ENCODE measurements at places on chromosomes 5 and 9.

- DNase-seq, result no peak
These were observed 482 bp downstream of the SLC27A6 start for GRCh38 chr5:128965638-128966302.

GRCh38 chr5:98570661-98571191 lies 202.7 kb upstream of the RGMB start:
- no peak for DNase-seq

DNA sequence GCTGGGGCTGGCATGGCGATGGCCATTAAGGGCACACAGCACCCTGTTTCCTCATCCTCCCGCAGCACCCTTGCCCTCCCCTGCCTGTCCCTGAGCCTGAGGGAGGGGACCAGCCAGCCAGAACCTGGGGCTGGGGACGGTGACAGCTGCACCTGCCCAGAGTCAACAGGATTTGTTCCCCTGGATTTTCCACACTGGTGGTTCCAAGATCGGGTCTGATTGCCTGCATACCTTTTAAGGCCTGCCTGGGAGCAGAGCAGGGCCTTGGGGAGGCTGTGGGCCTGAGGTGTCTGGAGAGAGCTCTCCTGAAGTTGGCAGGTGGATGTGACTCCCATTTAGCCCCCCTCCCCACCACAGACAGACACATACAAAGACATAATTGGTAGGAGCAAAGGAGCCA lies 61.0 kb upstream of the C5orf58 start:
- no peak for DNase-seq

- no peak for DNase-seq
These were observed 80.2 kb downstream of the DOCK2 start for GRCh38 chr5:169717288-169717687.

DNA sequence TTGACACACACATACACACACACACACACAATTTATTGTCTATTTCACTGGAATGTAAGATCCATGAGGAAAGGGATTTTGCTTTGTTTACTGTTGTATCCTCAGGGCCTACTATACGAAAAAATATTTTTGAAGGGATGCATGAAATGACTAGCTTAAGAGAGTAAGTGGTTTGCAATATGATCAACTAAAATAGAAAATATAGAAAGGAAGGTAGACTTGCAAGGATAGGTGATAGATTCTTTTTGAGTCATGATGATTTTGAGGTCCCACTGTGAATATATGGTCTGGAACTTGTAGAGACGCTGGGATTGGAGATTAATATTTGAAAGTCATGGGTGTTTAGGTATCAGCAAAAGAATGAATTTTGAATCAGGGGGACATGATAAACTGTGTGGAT lies 28.9 kb upstream of the OTULIN start:
- no peak for DNase-seq

GRCh38 chr9:108780942-108781734 lies 74.6 kb downstream of the ACTL7B start:
- DNase-seq, result no peak

GRCh38 chr9:87189006-87189405 lies 241.7 kb upstream of the GAS1 start:
- DNase-seq, result no peak

DNA sequence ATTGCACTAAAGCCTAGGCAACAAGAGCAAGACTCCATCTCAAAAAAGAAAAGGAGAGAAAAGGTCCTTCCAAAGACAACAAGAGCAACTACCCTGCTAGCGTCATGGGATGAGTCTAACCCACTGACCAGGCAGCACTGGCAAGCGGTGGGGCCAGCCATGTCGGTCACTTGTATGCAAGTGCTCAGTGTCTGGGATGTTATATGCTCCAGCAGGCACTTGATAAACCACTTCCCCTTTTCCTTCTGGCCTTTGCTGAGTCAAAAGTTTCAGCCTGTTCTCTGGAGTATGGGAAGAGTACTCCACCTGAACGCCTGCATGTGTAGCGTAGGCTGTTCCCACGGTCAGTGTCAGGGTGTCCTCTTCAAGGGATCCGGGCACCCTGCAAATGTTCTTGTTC lies 9.2 kb upstream of the MXD3 start:
- DNase-seq, result no peak

DNA sequence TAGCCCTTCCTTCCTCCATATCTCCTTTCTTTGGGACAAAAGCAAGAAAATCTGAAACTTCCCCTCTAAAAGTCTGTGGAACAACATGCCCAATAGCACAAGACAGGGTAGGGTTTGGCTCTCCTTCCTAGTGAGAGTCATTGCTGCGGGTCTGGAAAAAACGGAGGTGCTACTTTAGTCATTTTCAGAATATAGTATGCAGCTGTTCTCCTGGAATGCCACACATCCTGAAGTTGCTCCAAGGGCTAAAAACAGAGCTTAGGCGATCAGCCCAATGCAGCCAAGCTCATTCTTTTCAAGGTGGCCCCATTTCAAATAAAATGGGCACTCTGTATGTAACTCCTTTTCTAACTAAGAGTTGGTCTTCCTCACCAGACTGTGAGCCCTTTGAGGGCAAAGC lies 39.5 kb upstream of the MYOT start:
- DNase-seq, result no peak

DNA sequence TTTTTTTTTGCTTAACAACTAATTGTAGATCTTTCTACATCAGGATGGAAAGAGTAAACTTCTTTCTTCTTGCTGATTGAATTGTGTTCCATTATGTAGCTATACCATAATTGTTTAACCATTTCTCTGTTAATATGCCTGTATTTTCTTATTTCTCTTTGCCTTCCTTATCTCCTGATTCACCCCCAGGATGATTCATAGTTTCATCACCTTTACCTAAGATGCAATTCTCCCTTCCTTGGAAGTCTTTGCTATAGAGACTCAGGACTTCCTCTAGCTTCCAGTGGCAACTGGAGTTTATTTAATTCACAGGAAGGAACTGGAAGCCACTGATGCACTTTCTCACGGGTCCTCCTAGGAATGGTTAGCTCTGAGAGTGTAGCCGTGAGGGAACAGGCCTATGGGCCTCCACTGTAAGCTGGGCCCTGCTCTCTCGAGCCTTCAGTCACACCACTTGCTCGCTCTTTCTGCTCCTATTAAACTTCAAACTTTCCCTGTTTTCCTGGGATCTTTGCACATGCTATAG lies 83.1 kb downstream of the FGF1 start:
- no peak for DNase-seq

GRCh38 chr9:130912932-130913598 lies 16.5 kb upstream of the QRFP start:
- DNase-seq, result no peak

DNA sequence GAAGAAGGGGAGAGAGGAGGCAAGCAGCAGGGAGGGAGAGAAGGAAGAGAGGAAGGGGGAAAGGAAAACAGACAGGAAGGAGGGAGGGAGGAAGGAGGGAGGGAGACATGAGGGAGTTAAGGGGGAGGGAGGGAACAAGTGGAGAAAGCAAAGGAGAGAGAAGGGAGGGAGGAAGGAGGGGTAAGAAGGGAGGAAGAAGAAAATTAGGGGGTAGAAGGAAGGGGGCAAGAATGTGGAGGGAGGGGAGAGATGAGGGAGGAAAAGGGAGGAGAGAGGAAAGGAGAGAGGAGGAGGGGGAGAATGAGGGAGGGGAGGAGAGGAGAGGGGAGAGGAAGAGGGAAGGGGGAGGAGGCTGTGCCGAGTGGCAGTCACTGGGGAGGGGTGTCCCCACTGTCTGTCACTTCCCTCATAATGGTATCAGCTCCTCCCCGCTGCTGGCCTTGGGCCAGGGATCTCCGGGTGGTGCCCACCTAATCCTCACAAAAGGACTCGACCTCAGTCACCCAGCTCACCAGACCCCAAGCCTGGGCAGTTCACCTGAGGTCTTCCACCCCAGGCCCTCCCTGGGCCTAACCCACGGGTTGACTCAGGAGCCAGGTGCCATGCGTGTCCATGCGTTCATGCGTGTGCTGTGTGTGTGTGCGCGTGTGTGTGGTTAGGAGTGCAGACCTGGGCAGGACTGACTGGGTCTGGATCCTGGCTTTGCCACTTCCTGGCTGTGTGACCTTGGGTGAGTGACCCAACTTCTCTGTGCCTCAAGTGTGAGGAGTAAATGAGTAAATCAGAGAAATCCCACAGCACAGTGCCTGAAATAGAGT lies 18.1 kb downstream of the C9orf50 start:
- no peak for DNase-seq

DNA sequence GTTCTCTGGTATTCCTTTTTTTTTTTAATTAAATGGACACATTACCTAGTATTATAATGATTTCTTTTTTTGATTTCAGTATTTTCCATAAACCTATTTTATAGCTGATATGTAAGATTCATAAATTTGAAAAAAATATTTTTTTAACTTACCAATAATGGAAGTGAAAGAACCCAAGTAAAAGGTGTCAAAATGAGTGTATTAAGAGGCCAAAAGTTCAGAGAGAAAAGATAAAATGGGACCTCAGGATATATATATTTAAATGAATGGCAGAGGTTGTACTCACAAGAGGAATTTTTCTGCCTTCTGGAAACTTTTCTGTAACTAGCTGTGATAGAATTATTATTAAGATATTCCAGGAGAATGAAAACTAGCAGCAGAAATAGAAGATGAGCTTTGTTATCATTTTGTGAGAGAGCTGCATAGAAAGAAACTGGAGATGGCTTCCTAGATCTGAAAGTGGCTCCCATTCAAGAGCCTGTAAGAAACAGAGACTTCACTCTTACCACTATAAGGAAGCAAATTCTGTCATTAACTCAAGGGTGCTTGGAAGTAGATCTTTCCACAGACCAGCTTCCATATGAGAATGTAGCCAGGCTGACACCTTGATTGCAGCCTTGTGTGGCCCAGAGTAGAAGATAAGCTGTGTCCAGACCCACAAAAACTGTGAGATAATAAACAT lies 91.7 kb downstream of the MRPS30 start:
- DNase-seq, result no peak

DNA sequence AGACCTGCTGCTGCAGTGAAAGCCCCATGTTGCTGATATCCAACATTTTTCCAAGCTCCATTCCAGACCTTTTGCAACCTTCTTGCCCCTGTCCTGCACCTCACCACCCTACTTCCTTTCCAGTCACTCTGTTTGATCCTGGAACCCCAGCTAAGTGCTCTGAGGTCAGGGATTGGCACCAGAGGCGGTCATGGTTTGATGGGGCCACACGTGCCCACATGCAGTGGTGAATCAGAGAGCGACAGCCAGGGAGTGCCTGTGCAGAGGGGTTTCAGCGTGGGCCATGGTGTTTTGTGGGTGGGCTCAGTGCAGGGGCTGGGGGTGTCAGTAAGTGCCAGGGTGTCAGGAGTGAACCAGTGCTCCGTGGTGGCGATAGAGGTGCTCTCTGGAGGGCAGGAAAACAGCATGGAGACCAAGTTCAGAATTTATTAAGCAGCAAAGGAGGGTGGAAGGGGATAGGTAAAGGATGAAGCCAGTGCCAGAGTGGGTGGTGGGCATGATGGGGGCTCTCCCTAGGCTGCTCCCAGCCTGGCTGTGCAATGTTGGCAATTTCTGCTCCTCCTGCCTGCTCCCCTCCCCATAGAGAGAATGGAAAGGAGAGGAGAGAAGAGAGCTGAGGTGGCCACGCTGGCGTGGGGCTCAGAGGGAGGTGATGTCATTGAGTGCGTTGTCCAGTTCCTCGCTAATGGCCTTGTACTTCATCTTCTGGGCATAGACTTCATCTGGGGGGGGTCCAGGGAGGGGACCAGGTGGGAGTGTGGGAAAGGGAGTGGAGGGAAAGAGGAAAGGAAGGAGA lies 7.0 kb downstream of the TPM2 start:
- DNase-seq, result no peak

DNA sequence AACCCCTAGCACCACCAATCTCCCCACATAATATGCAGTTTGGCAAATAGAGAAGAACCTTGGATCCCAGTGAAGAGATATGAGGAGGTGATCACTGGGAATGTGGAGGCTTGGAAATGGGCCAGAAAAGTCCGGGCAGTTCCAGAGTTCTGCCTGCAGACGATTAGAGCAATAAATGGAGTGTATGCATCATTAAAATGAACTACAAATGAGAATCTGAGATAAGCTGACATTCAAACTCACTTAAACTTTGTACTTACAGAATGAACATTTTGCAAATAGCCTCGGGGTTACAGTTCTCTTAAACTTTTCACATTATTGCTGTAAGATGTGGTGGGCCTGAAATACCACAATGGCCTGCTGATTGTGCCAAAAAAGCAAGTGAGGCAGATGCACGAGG lies 23.0 kb upstream of the LHFPL2 start:
- DNase-seq, result no peak

- no peak for DNase-seq
These were observed 248.0 kb upstream of the GAS1 start for GRCh38 chr9:87195306-87195705.

GRCh38 chr9:123267481-123268198 lies 746 bp downstream of the STRBP start:
- no peak for DNase-seq

DNA sequence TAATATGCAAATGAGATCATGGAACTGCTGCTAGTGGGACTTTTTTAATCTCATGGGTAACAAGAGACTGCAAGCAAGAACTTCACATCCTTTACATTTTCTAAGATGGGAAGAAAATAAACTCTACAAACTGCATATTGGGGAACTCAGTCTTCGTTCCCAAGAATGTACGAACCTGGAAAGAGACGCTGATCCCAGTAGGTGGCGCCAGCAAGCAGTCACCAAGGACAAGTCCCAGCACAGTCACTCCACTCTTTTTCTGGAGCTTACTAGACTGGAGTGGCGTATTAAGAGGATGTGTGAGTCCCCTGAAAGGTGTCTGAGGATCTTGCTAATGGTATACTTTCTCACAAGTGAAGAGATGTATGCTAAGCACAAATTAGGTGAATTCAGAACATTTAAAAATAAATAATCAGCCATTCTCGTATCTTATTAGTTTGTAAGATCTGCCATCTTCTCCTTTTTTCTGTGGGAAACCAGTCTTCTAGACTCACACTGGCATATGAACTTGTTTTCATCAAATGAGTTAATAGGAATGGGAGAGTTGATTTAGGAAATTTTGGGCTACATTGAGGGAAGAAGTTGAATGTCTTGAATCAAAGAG lies 16.0 kb upstream of the PUM3 start:
- DNase-seq, result no peak

DNA sequence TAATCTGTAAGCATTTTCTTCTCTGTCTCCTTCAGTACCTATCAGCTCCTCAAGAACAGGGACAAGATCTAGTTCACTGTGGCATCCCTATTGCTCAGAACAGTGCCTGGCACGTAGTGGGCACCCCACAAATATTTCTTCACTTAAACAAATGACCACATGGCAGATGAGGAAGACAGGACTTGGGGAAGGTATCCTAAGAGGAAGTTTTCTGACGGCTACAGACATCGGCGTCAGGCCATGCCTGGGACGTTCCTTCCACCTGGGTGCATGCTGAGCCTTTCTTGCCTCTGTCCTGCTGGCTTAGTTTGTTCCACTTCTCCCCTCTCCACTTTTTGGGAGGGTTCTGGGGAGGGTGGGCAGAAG lies 60.2 kb downstream of the NEURL1B start:
- DNase-seq, result no peak

GRCh38 chr5:164351245-164351834 lies 845.9 kb downstream of the MAT2B start:
- DNase-seq, result no peak

- no peak for DNase-seq
These were observed 71.2 kb upstream of the COX7C start for GRCh38 chr5:86546582-86546981.

GRCh38 chr9:19643875-19644274 lies 145.0 kb downstream of the SLC24A2 start:
- DNase-seq, result no peak

GRCh38 chr9:23426144-23426543 lies 399.9 kb downstream of the ELAVL2 start:
- DNase-seq, result no peak

- DNase-seq, result no peak
These were observed 3.4 kb downstream of the KIAA1958 start for GRCh38 chr9:112489876-112490666.

GRCh38 chr5:104080646-104081175 lies 518.1 kb upstream of the NUDT12 start:
- DNase-seq, result no peak

GRCh38 chr9:20978249-20978648 lies 53.2 kb downstream of the HACD4 start:
- no peak for DNase-seq

All from AG04449 (cell line).